ENCODE measurements at places on chromosomes 1 and 21. TPM values are rescaled to one million over a fixed set of nuclear protein-coding genes. Genes with fewer than 3 reads are reported as not detected.

The EVI5 gene
- 63.3 TPM for total RNA-seq

DNA sequence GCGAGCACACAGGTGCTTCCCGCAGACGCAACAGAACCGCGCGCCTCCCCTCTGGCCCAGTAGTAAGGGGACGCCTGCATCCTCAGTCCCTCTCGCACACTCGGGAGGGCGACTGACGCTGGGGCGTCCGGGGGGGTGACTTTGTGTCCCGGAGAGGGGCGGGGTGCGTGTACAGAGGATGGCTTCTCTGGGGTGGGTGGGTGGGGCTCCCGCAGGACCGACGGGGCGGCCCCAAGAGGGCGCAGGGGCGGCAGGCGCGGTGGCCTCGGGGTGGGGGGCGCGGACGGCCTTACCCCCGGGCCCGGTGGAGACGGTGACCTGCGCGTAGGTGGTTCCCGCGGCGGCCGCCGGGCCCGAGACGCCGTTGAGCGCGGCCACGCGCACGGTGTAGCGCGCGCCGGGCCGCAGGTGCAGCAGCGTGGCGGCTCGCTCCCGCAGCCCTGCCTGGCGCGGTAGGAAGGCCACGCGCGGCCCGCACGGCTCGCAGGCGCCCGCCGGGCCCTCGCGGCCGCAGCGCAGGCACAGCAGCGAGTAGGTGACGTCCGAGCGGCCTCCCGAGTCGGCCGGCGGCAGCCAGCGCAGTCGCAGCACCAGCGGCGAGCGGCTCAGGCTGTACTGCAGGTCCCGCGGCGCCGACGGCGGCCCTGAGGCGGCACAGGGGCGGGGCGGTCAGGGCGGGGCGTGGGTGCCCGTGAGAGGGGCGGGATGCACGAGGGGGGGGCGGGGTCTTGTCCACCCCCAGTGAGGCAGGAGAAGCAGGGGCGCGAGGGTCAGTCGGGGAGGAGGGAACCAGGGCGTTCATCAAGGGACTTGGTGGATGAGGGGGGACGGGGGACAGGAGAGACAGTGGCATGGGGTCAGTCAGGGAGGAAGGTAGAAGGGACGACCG, 12.1 kb downstream of the EPHA10 start:
- DNase-seq = no peak

- no peak for DNase-seq
Measured at GRCh38 chr1:172051898-172052297, 210.6 kb downstream of the DNM3 start.

GRCh38 chr1:178055779-178056471, 38.0 kb upstream of the RASAL2 start:
- no peak for DNase-seq

GRCh38 chr1:162696286-162696862, 64.1 kb downstream of the DDR2 start:
- no peak for DNase-seq

DNA sequence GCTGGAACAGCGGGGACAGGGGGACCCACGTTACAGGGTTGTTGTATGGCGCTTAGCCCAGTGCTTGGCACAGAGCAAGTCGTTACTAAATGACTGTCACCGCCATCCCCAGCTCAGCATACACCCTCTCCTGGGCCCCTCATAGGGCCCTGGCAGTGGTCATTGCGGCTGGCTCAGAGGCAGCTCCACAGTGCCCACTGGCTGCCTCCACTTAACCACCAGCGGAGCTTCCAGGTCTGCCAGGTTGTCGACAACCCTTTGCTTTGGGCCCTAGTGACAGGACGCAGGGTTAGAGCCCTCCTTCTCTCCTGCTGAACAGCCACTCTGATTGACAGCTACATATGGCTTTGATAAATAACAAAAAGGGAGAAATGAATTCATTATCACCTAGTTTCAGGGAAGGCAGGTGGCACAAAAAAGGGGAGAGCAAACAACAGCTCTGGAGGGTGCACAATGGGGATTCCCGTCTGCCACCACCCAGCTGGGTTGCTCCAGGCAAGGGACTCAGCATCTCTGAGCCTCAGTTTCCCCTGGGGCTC, 4.8 kb downstream of the EFHD2 start:
- no peak for DNase-seq

GRCh38 chr1:3017440-3018050, 3.7 kb upstream of the ACTRT2 start:
- no peak for DNase-seq

The YTHDF2 gene
- total RNA-seq = 91.9 TPM

DNA sequence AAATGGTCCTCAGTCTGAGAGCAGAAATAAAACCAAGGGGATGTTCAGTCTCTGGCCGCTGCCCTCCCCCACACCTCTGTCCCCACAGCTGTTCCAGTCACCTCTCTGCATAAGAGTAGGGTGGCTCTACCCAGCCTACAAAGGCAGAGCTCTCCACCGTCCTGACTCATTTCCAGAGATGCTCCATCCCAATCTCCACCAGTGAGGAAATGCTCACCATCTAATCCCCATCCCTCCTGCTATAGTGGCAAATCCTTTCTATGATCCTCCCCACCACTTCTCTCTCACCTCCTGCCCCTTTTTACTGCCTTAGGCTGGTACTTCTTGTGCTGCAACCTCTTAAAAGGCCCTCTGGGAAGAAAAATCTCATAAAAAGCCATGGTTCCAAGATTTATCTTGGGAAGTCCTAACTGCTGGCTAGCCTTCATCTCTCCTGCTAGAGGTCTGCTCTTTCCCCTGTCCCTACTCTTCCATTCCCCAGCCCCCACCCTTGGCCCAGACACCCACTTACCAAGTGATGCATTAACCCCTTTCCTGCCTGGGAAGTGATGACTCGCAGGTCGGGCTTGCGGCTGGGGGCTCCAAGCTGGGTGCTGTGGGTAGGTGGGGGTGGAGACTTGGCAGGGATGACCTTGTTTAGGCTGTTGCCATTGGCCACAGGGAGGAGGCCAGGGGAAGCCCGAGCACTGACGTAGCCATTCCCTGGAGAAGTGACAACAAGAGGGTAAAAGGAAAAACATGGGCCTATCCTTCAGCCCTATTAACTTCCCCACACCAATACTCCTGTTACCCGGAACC, 23.9 kb downstream of the MEF2D start:
- no peak for DNase-seq

DNA sequence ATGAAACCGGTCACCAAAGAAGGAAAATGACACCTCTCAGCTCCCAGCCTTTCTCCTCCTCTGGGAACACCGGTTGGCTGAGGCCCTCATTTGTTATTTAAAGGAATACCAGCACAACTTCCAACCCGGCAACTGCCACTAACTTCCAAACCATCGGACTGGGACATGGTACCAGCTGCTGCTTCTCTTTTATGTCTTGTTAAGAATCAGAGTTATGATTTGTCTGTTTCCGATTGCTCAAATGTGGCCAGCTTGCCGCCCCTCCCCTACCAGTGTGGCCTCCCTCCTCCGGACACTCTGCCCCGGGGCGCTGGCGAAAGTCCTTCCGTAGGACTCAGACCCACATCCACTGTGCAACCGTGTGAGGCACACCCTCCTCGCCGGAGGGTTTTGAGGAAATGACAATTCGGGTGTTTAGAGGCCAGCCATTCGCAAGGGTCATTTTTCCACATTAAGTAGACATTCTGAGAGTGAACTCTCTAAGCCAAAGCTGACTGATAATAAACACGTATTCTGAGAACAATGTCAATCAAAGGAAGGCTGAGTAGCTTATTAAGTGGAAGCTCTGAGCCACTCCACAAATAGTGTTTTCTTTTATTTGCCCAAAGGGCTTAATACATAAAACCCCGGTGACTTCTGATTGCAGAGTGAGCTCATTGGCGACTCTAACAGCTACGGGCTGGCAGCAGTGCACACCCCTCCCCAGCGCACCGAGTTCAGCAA, 5.5 kb downstream of the RIPK4 start:
- DNase-seq = no peak

GRCh38 chr21:37060296-37060695, 12.6 kb downstream of the PIGP start:
- DNase-seq = no peak

DNA sequence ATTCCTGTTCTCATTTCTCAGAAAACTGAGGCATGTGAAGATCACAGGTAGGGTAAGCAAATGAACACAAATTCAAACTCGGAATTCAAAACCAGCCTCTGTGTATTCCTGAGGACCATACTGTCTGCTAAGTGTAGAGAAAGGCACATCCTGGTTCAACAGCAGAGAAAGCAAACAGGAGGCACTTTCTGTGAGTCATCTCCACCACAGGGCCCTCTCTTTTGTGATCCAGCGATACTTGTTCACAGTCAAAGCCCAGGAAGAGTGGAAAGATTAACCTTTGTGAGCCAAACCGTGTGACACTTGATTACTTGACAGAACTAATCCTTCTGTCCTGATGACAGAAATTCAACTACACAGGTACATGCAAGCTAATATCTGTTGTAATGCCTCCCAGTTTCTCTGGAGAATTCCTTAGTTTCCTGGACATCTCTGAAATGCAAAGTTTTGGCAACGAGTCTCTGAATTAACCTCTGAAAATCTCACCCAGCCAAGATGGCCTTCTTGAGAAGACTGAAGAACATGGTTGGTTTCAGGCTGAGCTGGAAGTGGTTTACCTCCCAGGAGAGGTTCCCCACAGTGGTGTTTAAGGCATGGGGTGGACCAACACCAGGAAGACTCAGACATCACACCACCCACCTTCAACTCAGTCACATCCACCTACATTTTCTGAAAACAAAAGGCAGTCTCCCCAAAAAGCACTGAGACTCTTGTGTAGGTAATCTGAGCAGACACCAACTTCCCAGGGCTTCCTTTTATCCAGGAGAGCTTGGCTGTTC, 98.2 kb upstream of the ERG start:
- DNase-seq = no peak

- DNase-seq = no peak
Measured at GRCh38 chr1:244672946-244673682, 20.2 kb downstream of the DESI2 start.

DNA sequence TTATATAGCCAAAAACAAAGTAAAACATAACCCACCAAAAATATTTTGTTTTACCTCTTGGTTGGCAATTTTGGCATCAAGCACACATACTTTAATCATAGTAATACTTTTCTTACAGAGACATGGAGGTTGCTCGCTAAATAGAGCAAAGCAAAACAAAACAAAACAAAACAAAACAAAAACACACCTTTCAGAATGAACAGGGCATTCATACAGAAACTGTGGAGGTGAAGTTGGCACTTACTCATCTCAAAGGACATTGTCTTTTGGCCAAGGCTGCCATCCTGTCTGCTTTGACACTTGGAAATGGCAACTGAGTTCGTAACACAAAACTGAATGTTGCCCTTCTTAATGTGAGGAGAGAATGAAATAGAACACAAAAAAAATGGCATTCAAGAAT, 773.1 kb downstream of the USP25 start:
- DNase-seq = no peak

DNA sequence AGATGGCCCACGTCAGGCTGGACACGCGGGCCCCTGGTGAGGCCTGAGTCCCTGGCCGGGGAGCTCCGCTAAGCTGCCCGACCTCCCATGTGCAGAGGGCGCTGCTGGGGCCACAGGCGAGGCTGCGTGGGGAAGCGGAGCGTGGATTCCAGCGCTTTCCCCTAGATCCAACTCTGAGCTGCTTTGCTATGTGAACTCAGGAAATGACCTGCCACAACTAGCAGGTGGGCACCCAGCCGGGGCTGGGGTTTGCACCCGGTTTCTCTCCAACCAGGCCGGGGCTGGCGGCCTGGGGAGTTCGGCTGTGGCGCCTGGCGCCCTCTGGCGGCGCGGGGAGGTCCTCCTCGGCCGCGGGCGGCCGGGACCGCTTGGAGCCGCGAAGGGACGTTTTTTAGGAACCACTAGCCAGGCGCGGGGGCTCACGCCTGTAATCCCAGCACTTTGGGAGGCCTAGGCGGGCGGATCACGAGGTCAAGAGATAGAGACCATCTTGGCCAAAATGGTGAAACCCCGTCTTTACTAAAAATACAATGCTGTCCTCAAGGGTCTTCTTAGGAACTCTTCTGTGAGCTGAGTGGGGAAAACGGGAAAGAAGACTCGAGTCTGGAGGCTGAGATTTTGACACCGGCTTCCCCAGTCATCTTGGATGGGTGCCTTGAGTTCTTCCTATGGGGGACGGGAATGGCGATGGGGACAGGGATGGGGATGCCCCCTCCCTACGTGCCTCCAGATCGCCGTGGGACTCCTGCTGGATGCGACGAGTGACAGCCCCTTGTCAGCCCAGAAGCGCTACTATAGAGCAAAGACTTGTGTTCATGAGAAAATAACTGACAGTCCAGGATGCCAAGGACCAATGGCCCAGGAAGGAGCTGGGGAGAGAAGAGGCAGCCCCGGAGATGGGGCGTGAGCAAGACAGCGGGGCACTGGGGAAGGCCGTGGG, 12.6 kb downstream of the PYCR2 start:
- no peak for DNase-seq

DNA sequence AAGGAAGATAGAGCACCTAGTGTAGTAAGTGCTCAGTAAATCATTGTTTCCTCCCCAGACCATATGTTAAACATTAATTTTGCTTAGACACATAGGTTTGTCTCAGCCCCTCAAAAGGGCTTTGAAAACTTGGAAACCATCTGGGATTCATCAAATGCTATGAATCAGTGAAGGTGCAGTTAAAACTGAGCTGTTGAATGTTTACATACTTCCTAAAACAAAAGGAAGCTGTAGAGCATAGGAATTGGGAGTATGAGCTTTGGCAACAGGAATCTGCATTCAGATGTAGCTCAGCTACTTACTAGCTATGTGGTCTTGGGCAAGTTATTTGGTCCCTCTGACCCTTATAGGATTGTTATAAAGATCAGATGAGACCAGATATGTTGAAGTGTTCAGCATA, 18.7 kb upstream of the PODN start:
- DNase-seq = no peak

The RAB7B gene
- 0.59 TPM for total RNA-seq

DNA sequence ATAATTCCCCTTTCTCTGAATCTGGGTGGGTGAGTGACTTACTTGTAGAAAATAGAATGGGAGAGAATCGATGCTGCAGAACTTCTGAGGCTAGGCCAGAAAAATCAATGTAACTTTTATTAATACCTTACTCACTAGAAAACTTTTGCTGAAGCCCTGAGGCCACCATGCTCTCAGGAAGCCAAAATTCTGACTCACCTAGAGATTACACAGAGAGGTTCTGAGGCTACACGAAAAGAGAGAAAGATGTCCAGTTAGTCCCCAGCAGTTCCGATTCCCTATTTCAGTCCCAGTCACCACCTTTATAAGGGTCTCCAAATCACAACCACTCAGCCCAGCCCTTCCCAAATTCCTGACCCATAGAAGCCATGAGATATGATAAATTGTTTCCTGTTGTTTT, 135.2 kb downstream of the NTPCR start:
- no peak for DNase-seq
